ENCODE measurements at places on chromosomes 16 and 17.
A peak's percentile ranks its signal among the peaks of the same experiment; 100 is the strongest.

- DNase-seq = no peak
Measured at GRCh38 chr17:7224110-7224509, 4.4 kb downstream of the ACADVL start.

- no peak for DNase-seq
Measured at GRCh38 chr17:82277851-82278250, 4.4 kb upstream of the CSNK1D start.

DNA sequence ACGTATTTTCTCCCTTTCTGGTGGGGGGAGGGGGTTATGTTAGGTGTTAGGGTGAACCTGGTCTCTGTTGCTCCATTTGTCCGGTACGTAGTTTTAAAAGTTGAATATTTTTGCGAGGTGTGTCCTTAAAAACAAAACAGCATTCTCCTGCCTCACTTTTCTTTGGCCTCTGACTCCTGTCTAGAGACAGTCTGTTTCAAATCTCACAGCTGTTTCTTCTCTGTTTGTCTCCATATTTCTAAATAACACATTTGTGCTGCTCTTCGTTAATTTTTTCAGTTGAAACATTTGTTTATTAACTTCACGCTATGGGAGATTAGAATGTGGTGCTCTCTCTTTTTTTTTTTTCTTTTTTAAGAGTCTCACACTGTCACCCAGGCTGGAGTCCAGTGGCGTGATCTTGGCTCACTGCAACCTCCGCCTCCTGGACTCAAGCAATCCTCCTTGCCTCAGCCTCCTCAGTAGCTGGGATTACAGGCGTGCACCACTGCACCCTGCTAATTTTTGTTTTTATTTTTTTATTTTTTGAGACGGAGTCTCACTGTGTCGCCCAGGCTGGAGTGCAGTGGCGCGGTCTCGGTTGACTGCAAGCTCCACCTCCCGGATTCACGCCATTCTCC, 31.7 kb downstream of the RPA1 start:
- DNase-seq = no peak

GRCh38 chr17:13395346-13395745, 206.4 kb downstream of the HS3ST3A1 start:
- DNase-seq = no peak

DNA sequence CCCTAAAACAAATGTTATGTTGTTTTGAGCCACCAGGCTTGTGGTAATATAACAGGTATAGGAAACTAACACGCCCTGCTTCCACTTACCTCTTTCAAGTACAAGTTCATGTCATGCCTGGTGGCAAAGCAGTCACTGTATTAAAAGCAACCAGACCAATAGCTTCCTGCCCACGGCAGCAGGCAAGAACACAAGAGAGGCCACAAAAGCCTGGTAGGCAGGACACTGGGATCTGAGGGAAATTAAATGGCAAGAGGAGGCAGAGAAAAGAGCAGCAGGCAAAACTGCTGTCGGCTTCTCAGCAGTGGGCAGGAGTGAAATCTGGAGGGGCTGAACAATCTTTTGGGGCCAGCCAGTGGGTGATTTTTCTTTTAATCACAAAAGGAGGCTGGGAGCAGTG, 2.2 kb downstream of the CYTH1 start:
- DNase-seq = peak; percentile 26

GRCh38 chr16:7021653-7022275, 310.9 kb upstream of the RBFOX1 start:
- no peak for DNase-seq

DNA sequence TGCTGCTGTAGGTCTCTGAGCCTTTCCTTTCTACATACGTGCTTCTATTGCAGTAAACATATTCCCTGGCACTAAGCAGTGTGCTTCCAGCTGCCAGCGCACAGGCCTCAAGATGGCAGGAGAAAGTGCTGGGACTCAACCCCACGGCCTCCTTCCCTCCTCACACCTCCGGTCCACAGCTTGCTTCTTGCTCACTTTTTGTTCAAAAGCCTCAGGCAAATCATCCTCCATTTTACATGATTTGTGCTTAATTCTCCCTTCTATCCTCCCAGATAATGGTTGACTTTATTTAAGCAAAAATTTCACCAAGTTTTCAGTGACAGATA, 5.4 kb downstream of the CDK5R1 start:
- no peak for DNase-seq
